ENCODE measurements at places on chromosomes 2 and 18.

DNA sequence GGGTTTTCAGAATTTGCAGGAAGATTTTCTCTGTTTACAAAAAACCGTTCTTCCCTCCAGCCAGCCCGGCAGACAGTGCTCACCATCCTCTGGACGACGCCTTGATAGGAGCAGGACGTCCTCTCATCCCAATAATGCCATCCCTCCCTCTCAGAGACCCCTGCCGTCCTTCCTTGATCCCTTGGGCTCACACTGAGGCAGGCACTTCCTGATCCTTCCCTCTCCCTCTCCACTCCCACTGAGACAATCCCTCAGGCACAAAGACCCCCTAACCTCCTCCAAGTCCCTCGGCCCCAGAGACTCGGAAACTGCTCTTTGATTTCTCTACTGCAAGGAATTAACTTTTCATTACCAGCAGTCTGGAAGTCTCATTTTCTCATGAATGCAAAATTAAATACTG, 42.5 kb downstream of the PAX3 start:
- no peak for DNase-seq

- no peak for DNase-seq
Measured at GRCh38 chr2:218988164-218988563, 3.2 kb upstream of the FEV start.

DNA sequence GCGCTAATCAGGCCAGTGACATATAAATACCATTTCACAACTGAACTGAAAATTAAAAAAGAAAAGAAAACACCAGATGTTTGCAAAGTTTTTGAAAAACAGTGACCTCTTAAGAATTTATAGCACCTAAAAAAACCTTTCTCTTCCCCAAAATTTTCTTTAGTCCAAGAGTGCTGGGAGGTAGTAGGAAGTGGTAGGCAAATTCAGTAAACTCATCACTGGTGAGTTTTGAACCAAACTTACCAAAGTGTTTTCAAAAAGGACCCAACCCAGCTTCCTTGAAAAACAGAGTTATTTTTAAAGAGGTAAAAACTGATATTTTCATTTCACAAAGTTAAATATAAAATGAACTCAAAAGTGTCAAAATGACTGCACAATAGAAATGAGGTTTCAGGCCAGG, 90.4 kb downstream of the TMEM247 start:
- no peak for DNase-seq

DNA sequence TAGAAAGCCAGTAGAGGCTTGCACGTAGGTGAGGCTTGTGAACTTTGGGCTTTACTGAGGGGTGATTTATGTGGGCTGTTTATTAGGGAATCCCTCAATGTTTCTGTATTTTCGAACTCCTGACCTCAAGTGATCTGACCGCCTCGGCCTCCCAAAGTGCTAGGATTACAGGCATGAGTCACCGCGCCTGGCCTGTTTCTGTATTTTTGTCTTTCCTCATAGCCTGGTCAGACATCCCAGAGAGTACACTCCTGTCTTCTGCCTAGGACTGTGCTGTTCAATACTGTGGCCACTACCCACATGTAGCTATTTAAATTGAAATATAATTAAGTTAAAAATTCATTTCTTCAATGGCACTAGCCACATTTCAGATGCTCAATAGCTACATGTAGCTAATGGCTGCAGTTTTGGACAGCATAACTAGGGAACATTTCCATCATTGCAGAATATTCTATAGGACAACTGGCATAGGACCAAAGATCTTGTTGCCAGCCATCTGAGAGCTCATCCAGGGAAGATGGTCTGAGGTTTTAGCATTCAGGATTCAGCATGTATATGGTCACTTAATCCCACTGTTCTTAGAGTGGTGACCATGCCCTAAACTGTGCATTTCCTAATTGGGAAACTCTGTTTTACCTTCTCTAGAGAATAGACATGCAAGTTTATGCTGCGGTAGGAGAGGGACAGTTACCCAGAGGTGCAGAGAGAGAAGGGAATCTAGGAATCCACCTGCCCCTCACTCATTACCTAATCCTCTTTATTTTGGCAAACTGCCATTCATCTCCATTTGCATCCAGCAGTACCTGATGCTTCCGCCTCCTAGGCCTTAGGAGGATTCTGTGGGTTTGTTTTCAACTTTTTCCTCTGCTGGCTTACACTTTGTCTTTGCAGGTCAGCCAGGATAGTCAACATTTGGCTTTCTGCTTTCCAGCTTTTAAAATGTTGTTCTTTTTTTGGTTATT, 64.4 kb downstream of the LCLAT1 start:
- DNase-seq = no peak

- no peak for DNase-seq
Measured at GRCh38 chr2:36670881-36671595, 25.5 kb upstream of the VIT start.

- DNase-seq = no peak
Measured at GRCh38 chr18:69330385-69331005, 70.2 kb upstream of the DOK6 start.

DNA sequence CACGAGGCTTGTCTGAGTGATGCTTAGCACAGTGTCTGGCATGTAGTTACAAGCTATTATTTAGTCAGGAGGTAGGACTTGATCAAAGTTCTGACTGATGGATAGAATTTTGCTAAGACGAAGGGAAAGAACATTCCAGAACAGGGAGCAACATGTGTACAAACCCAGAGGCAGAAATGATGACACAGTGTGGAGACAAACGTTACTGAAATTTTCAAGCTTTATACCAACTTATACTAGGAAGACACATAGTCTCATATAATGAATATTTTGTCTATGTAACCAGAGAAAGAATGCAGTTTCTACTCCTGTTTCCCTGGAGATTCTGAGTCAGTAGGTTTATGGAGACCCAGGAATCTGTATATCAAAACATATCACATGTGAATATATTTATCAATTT, 123.4 kb downstream of the FAM124B start:
- no peak for DNase-seq

GRCh38 chr2:240727913-240728312, 36.2 kb downstream of the AQP12A start:
- no peak for DNase-seq

DNA sequence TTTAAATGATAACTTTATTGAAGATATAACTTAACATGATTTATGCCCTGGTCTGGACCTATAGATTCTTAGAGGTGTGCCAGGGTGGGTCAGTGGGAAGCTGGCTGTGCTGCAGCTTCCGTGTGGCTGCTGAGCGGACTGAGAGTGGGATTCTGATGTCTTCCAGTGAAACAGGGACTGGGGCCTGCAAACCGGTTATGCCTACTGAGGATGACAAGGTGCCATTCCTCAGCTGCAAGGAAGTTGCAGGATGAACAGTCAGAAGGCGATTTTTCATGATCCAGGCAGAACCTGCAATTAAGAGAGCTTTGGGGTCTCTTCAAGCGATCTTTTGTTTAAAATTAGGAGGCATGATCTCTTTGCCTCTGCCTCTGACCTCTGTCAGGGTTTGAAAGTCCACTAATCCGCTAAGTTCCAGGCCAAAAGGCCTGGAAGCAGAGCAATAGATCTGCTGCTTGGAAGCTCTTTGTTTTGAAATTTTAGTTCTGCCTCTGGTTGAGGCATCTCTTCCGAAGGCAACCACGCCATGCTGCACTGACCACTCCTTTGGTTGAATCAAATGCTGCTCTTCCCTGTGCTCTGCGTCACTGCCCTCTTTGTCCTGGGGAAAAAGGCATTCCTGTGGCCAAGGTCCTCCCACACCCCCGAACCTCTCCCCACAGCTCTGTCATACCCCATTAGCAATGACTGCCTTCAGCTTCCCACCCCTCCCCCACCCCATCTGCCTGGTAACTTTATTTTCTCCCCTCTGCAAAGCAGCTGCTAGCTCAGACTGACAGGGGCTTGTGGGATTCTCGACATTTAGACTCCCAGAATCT, 2.0 kb downstream of the TMEM169 start:
- no peak for DNase-seq

DNA sequence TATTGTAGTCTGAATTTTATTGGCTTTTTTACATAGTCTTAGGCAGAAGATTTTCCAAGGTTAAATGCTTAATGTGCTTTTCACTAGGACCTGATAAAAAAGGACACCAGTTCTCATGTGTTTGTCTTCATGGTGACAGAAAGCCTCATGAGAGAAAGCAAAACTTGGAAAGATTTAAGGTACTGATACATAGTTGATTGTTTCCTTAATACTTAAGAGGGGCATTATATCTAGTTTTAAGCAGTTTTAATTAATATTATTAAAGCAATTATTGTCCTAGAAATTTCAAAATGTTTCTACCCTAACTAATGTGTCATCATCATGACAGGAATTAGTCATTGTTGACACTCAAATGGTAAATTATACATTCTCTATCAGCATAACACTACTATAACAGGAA, 35.3 kb downstream of the DDX1 start:
- no peak for DNase-seq

GRCh38 chr2:215626812-215627281, 191.0 kb upstream of the FN1 start:
- DNase-seq = no peak

DNA sequence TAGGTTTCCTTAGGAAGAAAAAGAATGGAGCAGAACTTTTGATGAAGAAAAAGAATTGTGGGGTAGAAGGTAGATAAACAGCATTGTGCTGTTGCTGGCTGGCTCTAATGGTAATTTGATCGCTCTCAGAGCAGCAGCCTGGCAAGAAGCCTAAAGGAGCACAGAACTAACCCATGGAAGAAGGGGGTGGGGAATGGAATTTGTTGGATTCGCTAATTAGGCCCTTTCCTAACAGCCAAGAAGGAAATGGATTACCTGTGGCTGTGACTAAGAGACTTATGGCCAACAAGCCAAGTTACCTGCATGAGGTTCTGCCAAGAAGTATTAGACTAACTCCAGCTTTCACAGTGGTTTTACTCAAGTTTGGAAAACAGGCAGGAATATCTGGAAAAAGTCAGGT, 210.6 kb downstream of the IKZF2 start:
- DNase-seq = no peak

DNA sequence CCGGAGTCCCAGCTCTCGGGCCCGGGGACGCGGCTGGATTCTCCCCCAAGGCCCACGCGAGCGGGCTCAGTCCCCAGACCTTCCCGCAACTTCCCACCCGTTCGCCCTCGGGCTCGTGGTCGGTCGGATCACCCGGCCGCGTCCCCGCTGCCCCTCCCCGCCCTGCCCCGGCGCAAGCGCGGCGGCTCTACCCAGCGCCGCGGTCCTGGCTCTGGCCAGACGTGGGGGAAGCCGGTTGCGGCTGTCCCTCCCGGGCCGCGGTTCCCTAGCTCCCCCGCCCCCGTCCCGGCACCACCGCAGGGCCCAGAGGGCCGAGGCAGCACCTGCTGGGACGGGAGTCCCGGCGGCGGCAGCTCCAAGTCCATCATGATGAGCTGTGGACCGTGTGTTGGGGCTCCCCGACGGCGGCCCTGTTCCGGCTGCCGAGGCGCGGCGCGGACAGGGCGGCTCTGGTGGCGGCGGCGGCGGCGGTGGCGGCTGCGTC, 276 bp downstream of the NFE2L2 start:
- DNase-seq = no peak

GRCh38 chr2:241964133-241964532, 94.6 kb downstream of the RTP5 start:
- DNase-seq = no peak

DNA sequence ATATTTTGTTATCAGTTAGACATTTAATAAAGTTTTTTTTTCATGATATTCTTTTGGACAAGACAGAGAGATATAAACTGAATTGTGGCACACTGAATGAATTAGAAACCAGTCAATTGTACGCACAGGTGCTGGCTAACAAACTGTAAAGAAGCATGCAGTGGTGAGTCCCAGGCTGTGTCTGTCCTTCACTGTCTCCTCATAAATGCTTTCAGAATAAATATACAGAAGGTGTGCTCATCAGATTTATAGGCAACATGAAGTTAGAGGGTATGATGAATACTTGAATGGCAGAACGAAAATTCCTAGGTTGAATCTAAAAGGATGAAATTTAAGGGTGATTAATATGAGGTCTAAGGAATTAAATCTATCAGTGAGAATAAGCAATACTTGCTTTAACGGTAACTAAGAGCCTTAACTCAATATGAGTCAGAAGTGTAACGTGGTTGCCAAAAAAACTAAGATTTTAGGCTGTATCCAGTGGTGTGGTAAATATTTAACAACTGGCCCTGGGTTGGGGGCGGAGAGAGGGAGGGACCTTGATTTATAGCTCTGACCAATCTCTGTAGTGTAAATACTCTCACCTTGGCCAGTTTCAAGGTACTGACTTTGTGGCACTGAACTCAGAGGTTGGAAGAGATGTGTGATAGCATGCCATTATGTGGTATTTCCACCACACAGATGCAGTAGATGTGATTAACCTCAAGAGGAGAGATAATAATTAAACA, 41.9 kb upstream of the AAK1 start:
- DNase-seq = no peak

DNA sequence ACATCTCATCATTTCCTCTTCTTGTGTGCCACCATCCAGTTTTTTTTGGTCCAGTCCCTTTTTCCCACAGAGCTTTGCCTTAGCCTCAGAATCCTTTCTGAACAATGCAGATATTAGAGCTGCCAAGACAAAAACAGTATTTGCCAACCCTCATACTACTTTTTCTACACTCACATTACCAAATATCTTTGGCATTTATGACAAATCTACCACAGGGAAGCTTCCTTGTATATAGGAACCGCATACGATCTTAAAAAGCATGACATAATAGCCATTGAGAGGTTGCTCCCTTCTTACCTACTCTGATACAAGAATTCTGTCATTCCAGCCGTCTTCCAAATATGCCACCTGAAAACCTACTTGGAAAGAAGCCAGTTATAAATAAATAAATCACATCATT, 9.4 kb downstream of the ZNF24 start:
- no peak for DNase-seq

GRCh38 chr18:62341473-62341872, 16.4 kb downstream of the TNFRSF11A start:
- DNase-seq = no peak

Data from activated CD8-positive, alpha-beta memory T cell treated with anti-CD3 and anti-CD28 coated beads for 1 hour (primary cell).